NCI-H460 (cell line): ENCODE measurements at places on chromosomes 5 and 9. TPM values are rescaled to one million over a fixed set of nuclear protein-coding genes. Genes with fewer than 3 reads are reported as not detected.

MRPL41 gene
- 52.1 and 57.5 TPM in 2 replicates for total RNA-seq

GZMA gene
- not detected in 2 replicates for total RNA-seq

GLRA1 gene
- not detected in 2 replicates for total RNA-seq

SPTAN1 gene
- 136 and 162 TPM in 2 replicates for total RNA-seq

LCP2 gene
- total RNA-seq, result not detected in 2 replicates

FOXD4L6 gene
- total RNA-seq, result 0.07 TPM in 1 of 2 replicates, not detected in the other

PLCXD3 gene
- not detected in 2 replicates for total RNA-seq

PCDHB12 gene
- total RNA-seq, result 0.75 and 0.99 TPM in 2 replicates

MAMDC4 gene
- total RNA-seq, result 4.4 and 4.5 TPM in 2 replicates

BTNL9 gene
- total RNA-seq, result 1.0 TPM in 2 replicates

ZNF658 gene
- 3.5 and 4.9 TPM in 2 replicates for total RNA-seq

PCDHB10 gene
- total RNA-seq, result 0.35 and 0.72 TPM in 2 replicates

ORM2 gene
- not detected in 2 replicates for total RNA-seq

LCN1 gene
- 25.8 and 30.3 TPM in 2 replicates for total RNA-seq

SMIM32 gene
- not detected in 2 replicates for total RNA-seq

FAM200C gene
- total RNA-seq, result 4.9 and 6.2 TPM in 2 replicates

ADAMTSL2 gene
- not detected in 2 replicates for total RNA-seq

LRRC70 gene
- total RNA-seq, result 0.54 and 0.75 TPM in 2 replicates

PCAT7 gene
- 2.1 and 2.7 TPM in 2 replicates for total RNA-seq

SPATA31C1 gene
- total RNA-seq, result not detected in 2 replicates

ANKRD55 gene
- total RNA-seq, result not detected in 2 replicates

C8G gene
- total RNA-seq, result 0.92 TPM in 1 of 2 replicates, not detected in the other

CDC20B gene
- total RNA-seq, result not detected in 2 replicates

FCN2 gene
- total RNA-seq, result not detected in 2 replicates

SPINK4 gene
- not detected in 2 replicates for total RNA-seq

ZNF474 gene
- total RNA-seq, result 0.22 TPM in 1 of 2 replicates, not detected in the other

HMMR gene
- 75.7 and 78.2 TPM in 2 replicates for total RNA-seq

SAXO1 gene
- not detected in 2 replicates for total RNA-seq

FIBCD1 gene
- total RNA-seq, result 14.3 and 14.6 TPM in 2 replicates

RASEF gene
- 1.4 and 1.7 TPM in 2 replicates for total RNA-seq

NPM1 gene
- total RNA-seq, result 3,204 and 3,332 TPM in 2 replicates

HACD4 gene
- total RNA-seq, result not detected in 2 replicates

TMEM252 gene
- total RNA-seq, result not detected in 2 replicates

WDR38 gene
- not detected in 2 replicates for total RNA-seq

PLEKHG4B gene
- total RNA-seq, result not detected in 2 replicates

SH2D3C gene
- 0.12 and 0.57 TPM in 2 replicates for total RNA-seq

PCDHGA4 gene
- total RNA-seq, result 0.79 and 1.3 TPM in 2 replicates

SPIN1 gene
- total RNA-seq, result 47.6 and 58.4 TPM in 2 replicates

PTGER4 gene
- 1.6 and 3.1 TPM in 2 replicates for total RNA-seq

CARTPT gene
- total RNA-seq, result not detected in 2 replicates
